Naive B cell (primary cell): ENCODE measurements at places on chromosomes 13 and 19.
A peak's percentile ranks its signal among the peaks of the same experiment; 100 is the strongest.

GRCh38 chr19:35068941-35069634 is 27.6 kb downstream of the HPN start:
- DNase-seq: no peak

DNA sequence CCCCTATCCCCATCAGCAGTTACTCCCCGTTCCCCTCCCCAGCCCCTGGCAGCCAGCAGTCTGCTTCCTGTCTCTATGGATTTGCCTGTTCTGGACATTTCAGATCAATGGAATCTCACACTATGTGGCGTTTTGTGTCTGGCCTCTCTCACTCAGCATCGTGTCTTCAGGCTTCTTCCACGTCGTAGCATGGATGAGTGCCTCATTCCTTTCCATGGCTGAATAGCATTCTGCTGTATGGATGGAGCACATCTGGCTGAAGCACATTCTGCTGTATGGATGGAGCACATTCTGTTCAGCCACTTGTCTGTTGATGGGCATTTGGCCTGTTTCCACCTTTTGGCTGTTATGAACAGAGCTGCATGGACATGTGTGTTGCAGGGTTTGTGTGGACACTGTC is 29.5 kb downstream of the CRTC1 start:
- no peak for DNase-seq

DNA sequence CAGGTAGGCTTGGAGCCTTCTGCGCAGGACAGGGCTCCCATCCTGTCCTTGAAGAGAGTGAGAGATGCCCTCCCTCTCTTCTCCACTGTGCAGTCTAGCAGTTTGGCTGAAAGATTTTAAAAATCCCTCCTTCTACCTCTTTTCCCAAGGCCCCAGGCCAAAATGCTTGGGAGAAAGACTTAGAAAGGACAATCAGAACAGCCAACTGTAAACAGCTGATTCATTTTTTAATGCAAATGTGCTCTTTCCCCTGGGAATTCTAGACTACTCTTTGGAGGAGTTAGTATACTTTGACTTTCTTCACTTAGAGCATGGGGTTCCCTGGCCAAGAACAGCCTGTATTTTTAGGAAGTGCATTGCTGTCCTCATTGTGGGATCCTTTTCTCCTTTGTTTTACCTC is 398.9 kb downstream of the GPC6 start:
- no peak for DNase-seq

- no peak for DNase-seq
Observed at GRCh38 chr13:20359335-20359734, 127.2 kb upstream of the GJB6 start.

DNA sequence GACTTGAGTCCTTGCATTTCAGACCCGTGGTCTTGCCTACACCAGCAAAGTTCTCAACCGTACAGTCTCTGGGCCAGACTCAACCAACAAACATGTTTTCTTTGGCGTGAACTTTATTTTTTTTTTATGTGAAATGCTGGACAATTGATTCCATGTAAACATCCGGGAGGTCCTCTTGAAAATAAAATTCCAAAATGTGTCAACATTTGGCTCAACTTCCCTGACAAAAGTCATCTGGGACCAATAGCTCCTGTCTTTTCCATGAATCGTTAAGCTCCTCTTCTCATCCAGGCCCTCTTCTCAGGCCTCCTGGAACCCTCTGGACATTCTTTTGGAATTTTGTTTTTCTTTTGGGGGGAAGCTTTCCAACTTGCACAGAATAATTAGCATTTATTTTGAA is 2.7 kb downstream of the ALDH16A1 start:
- DNase-seq: no peak

DNA sequence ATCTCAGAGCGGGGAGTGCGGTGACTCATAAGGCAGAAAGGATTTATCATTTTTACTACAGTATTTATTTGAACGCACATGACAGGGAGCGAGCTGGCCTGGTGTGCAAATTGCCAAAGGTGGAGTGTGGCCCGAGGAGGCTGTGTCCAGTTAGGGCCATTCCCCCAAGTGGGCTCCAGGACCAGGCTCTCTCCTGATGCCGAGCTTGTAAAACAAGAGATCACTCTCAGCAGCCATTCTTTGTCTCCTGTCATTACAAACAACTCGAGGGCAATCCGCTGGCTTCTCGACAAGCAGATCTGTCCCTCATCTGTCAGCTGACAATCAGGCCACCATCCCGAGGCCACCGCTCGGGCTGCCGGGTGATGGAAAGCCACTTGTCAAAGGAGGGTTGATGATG is 418.9 kb downstream of the ZNF536 start:
- no peak for DNase-seq

DNA sequence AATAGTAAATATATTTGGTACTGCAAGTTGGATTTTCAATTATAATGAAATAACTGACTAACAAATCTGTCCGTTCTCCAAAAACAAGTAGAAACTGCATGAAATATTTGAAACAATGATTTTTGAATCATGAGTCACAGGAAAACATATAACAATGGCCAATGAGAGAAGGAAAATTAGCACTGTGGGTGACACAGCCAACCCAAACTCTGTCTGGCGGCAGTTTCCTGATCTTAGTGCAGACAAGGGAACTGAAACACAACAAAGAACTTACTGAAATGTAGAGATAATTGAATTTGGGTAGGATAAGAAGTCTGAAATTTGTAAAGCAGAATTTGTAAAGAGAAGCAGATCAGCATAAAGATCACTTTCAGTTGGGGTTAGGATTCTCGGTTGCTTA is 2743.3 kb upstream of the PCDH20 start:
- no peak for DNase-seq

DNA sequence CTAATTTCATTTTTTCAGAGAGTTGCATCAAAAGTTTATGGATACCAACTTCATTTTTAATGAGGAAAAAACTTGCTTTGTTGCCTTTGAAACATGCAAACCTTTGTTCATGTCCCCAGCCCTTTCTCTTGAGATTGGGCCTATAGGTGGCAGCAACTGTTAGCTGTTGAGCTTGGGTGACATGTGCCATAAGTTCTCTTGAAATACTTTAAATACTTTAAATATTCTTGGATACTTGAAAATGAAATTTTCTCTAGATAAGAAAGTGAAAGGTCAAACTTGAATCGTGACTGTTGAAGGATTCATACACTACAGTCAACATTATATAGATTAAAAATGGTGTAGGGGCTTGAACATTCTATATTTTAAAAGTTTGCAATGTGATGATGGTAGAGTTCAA is 294.9 kb downstream of the NDFIP2 start:
- peak; percentile 12 for DNase-seq

- no peak for DNase-seq
Observed at GRCh38 chr19:3471954-3472655, 8.2 kb downstream of the SMIM24 start.

DNA sequence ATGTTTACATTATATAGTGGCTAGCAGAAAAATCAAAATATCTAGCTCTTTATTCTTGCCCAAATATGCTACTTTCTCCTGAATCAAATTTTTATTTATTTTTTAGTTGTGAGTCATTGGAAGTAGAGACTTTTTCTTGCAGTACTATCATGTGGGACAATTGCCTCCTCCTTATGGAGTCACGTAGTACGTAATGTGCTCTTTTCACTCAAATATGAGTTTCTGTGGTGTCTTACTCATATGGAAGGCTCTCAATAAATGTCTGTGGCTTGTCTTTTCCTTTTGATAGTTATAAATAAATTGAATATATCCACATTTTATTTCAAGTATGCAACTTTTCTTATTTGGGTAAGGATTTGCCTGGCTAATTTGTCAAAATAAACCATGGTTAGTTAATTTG is 1411.0 kb upstream of the SLC10A2 start:
- DNase-seq: no peak

DNA sequence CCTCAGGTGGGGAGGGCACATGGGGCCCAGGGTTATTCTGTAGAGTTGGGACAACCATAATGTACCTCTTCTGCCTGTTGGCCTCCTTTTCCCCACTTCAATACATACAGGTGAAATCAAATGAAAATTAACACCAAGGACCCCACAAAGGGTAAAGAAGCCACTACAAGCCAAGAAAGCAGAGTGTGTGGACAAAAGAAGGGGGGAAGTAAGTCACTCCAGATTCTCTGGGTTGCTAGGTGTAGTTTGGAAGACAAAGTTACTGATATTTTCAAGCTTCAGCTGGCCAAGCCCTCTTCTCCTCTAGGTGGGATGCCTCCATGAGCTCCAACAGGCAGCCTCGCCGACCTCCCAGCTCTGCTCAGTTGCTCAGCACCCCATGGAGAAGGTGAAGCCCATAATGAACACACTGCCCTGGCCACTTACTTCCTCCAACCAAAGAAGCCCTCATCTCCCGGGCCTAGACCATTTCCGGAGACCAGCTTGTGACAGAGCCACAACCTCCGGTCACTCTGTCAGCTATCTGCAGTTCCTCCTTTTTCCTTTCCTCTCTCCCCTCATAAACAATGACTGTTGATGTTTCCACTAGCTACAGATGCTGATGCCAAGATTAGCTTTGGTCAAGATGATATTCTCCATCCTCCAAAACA is 66.8 kb upstream of the MED4 start:
- no peak for DNase-seq

DNA sequence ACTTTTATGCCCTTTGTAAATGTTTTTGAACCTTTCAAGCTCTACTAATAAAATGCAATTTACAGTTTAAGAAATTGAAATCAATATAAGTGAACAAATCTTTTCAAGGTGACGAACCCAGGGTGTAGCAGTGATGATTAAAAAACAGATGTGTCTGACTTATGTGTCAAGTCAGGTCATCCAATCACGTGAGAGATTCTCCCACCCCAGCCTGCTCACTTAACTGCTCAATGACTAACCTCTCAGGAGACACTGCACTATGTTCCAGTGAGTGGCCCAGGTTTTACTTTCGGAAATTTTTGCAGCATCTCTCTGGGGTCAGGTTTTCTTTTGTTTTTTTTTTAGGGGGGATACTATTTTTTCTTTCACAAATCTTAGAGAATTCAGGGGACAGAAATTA is 60.7 kb downstream of the ZNF429 start:
- DNase-seq: no peak

DNA sequence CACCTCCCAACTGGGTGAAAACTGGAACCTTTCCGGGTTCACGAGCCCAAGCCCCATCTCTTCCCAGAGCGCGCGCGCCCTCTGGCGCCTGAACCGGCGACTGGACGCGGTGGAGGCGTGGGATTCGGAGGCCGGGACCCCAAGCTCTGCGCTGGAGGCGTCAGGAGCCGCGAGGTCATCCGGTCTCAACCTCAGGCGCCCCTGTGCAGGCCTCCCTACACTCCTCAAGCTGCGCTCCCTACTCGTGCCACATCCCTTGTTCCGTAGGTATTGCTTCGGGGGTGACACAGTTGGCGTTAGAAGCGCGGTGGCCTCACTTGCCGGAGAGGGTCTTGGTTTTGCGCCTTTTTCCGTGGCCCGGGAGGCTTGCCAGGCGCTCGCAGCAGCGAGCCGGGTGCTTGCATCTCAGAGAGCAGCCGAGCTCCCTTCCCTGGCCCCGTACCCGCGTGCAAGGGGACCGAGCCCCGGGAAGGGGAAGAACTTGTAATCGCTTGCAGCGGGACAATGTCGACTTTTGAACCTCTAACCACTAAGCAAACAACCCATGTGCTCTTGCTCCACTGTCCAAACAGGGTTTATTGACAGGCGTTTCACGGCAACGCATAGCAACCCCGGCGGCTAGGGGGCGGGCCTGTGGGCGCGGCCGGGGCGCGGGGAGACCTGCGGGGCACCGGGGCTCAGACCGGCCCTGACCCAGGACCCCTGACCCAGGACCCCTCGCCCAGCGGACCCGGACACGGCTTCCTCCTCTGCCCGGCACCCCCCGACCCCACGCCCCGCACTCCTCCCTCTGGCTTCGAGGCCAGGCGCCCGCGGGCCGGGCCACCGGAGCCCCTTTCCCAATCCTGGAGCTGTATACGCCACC is 8.5 kb downstream of the CDX2 start:
- no peak for DNase-seq

- DNase-seq: no peak
Observed at GRCh38 chr13:72341904-72342303, 385.5 kb downstream of the MZT1 start.

GRCh38 chr13:45320876-45321629 is 19.9 kb downstream of the TPT1 start:
- no peak for DNase-seq

DNA sequence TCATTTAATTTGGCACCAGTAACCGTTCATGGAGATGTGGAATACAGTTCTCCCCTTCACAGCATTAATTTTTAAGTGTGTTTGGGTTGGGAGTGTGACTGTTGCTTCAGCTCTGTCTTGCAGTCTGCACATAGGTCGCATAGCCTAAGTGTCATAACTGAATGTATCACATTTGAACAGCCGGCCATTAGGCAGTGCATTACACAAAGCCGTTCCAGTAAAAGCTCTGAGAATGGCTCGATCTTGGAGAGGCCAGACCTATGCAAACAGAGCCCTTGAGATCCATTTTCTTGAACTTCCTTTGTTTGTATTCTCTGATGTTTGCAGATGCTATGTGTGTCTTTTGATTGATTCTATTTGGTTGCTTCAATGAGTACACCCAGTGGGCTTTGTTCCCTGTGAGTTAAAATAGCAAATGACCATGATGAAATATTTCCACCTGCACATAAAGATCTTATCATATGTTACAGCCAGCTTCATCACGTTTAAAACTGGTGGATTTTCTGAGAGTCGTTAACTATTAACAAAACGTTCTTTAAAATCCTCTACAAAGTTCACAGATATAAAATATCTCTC is 1104.9 kb upstream of the SLC10A2 start:
- DNase-seq: no peak

GRCh38 chr13:63184693-63185092 is 1769.0 kb upstream of the PCDH20 start:
- DNase-seq: no peak

- peak; percentile 54 for DNase-seq
Observed at GRCh38 chr19:1672038-1672768, 19.8 kb upstream of the TCF3 start.

DNA sequence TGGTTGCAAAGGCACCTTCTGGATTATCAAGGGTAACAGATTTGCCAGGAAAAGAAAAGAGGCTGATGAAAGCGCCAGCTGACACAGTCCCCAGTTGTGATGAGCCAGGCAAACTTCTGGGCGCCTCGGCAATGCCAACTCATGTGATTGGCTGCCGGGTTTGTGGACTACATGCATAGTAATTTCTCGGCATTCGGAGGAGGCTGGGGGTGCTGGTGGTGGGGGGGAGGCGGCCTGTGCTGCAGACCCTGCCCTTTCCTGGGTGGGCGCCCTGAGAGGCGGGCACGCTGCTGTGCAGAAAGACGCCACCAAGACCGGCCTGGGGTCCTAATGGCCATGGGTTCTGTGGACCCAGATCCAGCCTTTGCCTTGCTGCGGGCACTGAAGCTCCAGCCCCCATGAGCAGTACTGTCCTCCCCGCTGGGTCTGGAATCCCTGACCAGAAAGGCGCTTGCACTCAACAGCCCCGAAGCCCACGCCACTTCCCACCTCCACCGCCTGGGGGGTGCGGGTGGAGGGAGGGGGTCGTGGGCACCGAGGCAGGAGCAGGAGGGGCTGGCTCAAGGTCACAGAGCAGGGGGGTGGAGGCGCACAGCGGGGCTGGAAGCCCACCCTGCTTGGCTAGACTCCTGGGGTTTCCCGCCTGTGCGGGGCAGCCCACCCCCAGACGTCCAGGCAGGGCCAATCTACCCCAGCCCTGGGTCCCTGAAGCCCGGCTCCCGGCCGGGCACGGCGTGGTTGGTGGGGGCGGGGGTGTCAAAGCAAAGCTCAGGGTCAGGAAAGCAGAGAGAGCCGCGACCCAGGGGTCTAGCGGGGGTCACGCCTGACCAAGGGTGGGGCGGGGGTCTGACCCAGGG is 1.0 kb downstream of the DIRAS1 start:
- no peak for DNase-seq

GRCh38 chr13:90723381-90723780 is 624.1 kb upstream of the MIR17HG start:
- DNase-seq: no peak
